SK-N-DZ (cell line): ENCODE measurements at places on chromosomes 7 and 10.
A peak's percentile ranks its signal among the peaks of the same experiment; 100 is the strongest.

DNA sequence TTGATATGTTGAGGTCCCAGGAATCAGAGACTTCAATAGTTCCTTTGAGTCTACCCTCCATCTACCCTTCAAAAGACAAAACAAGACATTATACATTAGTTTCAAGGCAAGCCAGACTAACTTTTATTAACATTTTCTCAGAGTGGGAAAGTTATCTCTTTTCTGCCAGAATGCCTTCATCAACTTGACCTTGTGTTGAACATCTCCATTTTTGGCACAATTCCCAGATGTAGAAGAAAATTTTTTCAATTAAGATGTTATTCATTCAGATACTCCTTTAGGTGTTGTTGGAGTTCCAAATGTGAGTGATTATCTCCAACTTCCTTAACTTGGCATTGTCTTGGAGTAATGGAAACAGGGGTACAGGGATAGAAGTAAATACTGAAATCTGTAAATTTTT, 59.1 kb downstream of the NRF1 start:
- DNase-seq, result no peak

DNA sequence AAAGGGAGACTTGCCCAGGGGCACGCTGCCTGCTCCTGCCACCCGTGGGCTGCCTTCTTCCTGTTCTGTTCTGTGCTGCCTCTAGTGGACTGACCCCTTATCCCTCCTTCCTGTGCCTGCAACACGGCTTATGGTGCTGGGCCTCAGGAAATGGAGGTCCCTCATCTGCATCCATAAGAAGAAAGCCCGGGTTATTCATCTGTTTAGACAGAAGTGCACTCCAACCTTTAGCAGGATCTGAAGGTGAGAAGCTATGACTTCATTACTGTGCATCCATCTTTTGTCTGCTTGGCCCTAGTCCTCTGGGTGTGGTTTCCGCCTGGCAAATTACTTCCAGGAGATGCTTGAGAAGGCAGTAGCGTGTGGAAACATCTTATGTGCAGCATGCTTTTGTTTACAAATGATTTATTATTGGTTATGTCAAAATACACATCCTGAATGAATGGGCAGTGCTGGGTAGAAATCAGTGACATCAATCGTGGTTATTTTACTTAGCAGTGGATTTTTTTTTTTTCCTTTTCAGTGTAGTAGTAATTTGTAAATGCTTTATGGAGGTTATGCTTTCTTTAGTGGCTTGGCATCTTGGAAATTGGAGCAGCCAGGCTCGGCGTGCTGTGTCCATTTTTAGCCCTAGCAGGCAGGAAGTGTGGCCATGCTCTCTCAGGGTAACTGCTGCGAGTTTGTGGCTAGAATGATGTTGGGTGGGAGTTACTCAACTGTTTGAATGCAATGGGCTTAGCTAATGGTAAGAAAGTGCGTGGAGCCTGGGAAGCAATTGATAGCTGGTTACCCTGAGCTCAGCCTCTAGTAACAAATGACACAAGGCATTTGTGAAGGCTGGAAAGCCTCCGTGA, 12.7 kb downstream of the PTPRE start:
- DNase-seq, result no peak

DNA sequence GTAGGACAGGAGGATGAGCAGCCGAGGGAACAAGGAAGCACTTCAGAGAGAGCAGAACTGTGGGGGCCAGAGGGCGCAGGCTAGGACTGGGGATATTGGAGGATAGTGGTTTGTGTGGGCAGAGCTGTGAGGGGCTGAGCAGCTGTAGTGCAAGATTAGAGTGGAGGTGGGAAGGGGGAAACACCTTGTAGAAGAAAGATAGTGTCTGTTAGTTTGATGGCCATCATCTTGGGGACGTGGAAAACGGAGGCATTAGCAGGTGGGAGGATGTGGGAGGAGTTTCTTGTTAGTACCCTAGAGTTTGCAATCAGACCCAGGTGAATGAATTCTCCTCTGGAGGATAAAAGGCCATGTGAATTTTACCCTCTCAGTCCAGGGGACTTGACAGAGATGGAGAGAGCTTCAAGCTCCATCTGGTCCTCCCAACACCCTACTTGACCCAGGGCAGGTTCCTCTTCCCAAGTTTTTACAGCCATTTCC, 34.0 kb downstream of the PRSS2 start:
- no peak for DNase-seq

- no peak for DNase-seq
Measured at GRCh38 chr7:117273814-117274225, 49.0 kb downstream of the WNT2 start.

DNA sequence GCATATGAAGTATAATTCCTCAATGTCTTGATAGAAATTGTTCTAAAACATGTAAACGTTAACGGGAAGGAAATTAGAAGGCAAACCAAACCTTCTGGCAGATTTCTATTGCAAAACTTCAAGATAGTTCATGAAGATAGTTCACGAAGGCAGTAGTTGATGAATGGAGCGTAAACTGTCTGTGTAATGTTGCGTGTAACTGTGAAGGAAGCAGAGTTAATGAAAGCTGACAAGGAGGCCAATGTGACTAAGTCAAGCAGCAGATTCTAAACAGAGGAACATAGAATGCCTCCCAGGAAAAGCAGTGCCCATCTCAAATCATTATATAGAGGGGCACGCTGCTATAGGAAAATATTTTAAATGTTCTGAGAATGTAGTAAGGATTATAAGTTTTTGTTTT, 659.7 kb upstream of the IGFBP3 start:
- peak; percentile 81 for DNase-seq

DNA sequence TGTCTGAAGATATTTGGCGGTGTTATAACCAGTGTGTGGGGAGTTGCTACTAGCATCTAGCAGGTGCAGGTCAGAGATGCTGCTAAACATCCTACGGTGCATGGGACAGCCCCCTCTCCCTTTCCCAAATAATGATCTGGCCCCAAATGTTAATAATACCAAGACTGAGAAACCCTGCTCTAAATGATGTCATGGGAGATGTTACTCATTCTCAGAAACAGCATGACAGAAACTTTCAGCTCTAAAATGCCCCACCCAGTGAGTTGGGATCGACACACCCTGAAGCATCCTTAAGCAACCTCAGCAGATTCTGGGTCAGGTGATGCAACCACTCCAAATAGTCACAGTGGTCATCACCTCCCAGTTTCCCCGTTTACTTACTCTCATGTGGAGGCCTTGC, 108.8 kb upstream of the MPP7 start:
- DNase-seq, result no peak

DNA sequence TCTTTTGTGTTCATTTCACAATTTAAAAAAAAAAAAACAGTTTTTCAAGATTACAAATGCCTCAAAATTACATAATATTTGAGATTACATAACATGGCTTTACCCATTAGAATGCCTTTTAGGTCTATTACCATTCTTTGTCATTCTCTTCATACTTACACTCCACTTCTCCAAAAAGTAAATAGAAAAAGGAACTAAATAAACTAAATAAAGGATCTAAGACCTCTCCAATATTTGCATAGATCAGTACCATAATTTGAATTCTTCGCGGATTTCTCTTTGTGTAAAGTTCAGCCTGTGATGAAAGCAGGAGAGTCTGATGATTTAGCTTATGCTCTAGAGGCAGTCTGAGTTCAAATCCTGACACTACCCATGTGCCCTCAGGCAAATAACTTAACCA, 56.4 kb upstream of the C1GALT1 start:
- DNase-seq, result no peak

GRCh38 chr7:39073432-39073831, 95.7 kb downstream of the POU6F2 start:
- peak; percentile 34 for DNase-seq

- DNase-seq, result no peak
Measured at GRCh38 chr10:3745521-3745920, 39.5 kb downstream of the KLF6 start.

DNA sequence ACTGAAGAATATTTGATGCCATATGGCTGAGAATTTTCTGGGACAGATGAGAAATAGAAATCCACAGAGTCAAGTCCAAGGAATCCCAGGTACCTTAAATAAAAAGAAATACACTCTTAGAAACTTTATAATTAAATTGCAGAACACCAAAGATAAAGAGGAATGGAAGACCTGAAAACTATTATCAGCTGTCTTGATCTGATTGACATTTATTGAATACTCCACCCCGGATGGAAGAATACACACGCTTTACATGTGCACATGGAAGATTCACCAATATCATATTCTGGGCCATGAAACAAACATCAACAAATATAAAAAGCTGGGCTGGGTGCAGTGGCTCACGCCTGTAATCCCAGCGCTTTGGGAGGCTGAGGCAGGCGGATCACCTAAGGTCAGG, 81.6 kb downstream of the EXOC6 start:
- no peak for DNase-seq

- DNase-seq, result no peak
Measured at GRCh38 chr7:37211097-37211880, 237.4 kb downstream of the ELMO1 start.

- DNase-seq, result no peak
Measured at GRCh38 chr10:119406601-119407253, 135.8 kb downstream of the RGS10 start.

DNA sequence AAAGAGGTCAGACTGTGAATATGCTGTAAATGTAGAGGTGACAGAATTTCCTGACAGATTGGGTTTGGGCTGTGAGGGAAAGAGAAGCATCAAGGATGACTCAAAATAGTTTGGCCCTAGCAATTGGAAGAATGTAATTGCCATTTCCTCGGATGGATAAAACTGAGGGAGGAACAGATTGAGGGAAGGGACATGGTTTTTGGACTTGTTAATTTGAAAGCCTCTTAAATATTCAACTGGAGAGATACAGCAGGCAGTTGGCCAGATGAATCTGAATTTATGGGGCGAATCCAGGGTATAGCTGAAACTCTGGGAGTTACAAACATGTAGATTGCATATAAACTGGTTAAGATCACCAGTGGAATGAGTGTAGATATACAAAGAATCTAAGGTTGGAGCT, 3.4 kb downstream of the VPS50 start:
- no peak for DNase-seq

DNA sequence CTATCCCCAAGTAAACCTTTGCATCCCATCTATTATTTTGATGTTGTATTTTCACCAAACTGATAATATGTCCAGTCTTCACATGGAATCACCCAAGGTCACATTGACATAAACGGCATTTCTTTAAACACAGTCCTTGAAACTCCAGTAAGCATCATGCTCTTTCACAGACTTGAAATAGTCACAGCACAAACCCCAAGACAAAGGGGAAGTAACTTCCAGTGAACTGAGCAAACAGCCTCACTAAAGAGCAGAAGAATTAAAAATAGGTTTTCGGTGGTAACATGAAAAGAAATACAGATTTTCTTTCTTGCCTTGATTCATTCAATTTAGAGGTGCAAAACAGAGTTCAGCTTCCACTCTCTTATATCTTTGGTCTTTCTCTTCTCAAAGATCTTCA, 253.7 kb downstream of the SFMBT2 start:
- no peak for DNase-seq
